Vagina (tissue), 2 donors: ENCODE measurements at places on chromosomes 5 and 9.

GRCh38 chr5:171724468-171725204 is 61.0 kb upstream of the SMIM23 start:
- no peaks in the 10 kb centered on the region for H3K27me3 ChIP-seq
- no peak overlapping the region for H3K4me3 ChIP-seq
- no peaks in the 10 kb centered on the region for H3K36me3 ChIP-seq
- peak; percentile 58 for DNase-seq
- H3K4me1 ChIP-seq = no peaks in the 10 kb centered on the region

GRCh38 chr5:6495433-6496206 is 47.0 kb downstream of the UBE2QL1 start:
- H3K4me1 ChIP-seq = no peaks in the 10 kb centered on the region
- no peaks in the 10 kb centered on the region for H3K36me3 ChIP-seq
- H3K4me3 ChIP-seq = no peak overlapping the region
- no peaks in the 10 kb centered on the region for H3K27me3 ChIP-seq
- DNase-seq = peak; percentile 28
- H3K27ac ChIP-seq = no peak overlapping the region

- H3K4me1 ChIP-seq = no peaks in the 10 kb centered on the region
- H3K27me3 ChIP-seq = no peaks in the 10 kb centered on the region
- no peak for DNase-seq
- no peak overlapping the region for H3K27ac ChIP-seq
- H3K4me3 ChIP-seq = no peak overlapping the region
- no peaks in the 10 kb centered on the region for H3K36me3 ChIP-seq
Measured at GRCh38 chr9:23123048-23123632, 676.5 kb downstream of the DMRTA1 start.

DNA sequence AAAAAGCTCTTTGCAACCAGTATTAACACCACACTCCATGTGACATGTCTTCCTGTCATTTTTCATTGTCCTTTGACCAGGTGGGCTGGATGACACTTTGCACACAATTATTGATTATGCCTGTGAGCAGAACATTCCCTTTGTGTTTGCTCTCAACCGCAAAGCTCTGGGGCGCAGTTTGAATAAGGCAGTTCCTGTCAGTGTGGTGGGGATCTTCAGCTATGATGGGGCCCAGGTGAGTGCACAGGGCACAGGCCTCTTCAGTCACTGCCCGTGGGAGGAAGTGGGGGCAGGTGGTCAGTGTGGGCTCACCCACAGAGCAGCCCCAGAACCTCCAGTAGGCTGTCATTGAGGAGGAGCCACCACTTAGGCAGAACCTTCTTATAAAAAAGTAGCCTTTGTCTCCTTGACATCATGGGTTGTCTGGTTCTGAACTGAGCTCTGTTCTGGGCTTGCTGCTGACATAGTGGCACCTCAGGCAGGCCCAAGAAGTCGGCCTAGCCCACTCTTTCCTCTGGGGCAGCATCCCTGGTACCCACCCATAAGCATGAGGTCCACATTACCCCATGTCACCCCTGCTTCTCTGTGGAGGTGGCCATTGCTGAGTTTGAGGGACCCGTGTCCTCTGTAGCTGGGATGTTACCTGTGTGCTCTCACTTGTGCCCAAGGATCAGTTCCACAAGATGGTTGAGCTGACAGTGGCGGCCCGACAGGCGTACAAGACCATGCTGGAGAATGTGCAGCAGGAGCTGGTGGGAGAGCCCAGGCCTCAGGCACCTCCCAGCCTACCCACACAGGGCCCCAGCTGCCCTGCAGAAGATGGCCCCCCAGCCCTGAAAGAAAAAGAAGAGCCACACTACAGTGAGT is 39.3 kb downstream of the SECISBP2 start:
- DNase-seq = peak; percentile 80
- H3K4me1 ChIP-seq = peaks cover 9% of the 10 kb centered on the region
- no peak overlapping the region for H3K4me3 ChIP-seq
- H3K27ac ChIP-seq = no peak overlapping the region
- no peaks in the 10 kb centered on the region for H3K36me3 ChIP-seq

GRCh38 chr5:130116462-130116861 is 212.2 kb downstream of the CHSY3 start:
- no peaks in the 10 kb centered on the region for H3K4me1 ChIP-seq
- no peaks in the 10 kb centered on the region for H3K27me3 ChIP-seq
- no peak for DNase-seq
- H3K27ac ChIP-seq = no peak overlapping the region
- H3K36me3 ChIP-seq = no peaks in the 10 kb centered on the region
- H3K4me3 ChIP-seq = no peak overlapping the region

GRCh38 chr9:33661176-33661575 is 134.2 kb upstream of the PRSS3 start:
- DNase-seq = no peak
- no peak overlapping the region for H3K27ac ChIP-seq
- no peaks in the 10 kb centered on the region for H3K36me3 ChIP-seq
- H3K27me3 ChIP-seq = no peaks in the 10 kb centered on the region
- H3K4me3 ChIP-seq = no peak overlapping the region
- no peaks in the 10 kb centered on the region for H3K4me1 ChIP-seq

GRCh38 chr5:59287884-59288283 is 605.6 kb downstream of the PDE4D start:
- no peaks in the 10 kb centered on the region for H3K27me3 ChIP-seq
- H3K36me3 ChIP-seq = no peaks in the 10 kb centered on the region
- H3K4me1 ChIP-seq = no peaks in the 10 kb centered on the region
- no peak overlapping the region for H3K27ac ChIP-seq
- DNase-seq = no peak

DNA sequence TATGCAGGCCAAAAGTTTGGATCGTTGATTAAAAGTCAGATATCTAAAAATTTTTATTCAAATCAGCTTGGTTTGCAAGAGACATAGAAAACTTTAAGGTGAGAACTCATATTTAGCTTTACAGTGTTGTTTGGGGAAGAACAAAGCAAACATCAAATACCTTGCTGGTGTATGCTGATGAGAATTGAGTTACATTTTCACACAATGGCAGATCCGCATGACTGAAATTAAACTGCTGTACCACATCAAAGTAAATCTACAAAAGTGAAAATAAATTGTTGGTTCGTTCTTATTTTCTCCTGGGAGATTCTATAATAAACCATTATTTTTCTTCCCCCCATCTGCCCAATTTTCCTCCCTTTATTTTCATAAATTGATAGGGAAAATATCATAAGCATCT is 198.2 kb upstream of the PCSK5 start:
- no peaks in the 10 kb centered on the region for H3K36me3 ChIP-seq
- no peaks in the 10 kb centered on the region for H3K4me1 ChIP-seq
- H3K27ac ChIP-seq = no peak overlapping the region
- no peak overlapping the region for H3K4me3 ChIP-seq
- H3K27me3 ChIP-seq = no peaks in the 10 kb centered on the region
- no peak for DNase-seq

- no peak for DNase-seq
- H3K36me3 ChIP-seq = no peaks in the 10 kb centered on the region
- no peak overlapping the region for H3K4me3 ChIP-seq
- no peak overlapping the region for H3K27ac ChIP-seq
Measured at GRCh38 chr9:79279356-79279755, 292.4 kb upstream of the TLE4 start.

GRCh38 chr5:15013654-15014463 is 142.3 kb upstream of the ANKH start:
- no peak overlapping the region for H3K27ac ChIP-seq
- no peak overlapping the region for H3K4me3 ChIP-seq
- H3K36me3 ChIP-seq = no peaks in the 10 kb centered on the region
- peaks cover 12% of the 10 kb centered on the region for H3K4me1 ChIP-seq
